AML-193 (cell line): ENCODE measurements at places on chromosomes 11 and 22.
A peak's percentile ranks its signal among the peaks of the same experiment; 100 is the strongest.

- DNase-seq, result peak; percentile 0
Measured at GRCh38 chr22:37368058-37368457, 59.2 kb downstream of the ELFN2 start.

DNA sequence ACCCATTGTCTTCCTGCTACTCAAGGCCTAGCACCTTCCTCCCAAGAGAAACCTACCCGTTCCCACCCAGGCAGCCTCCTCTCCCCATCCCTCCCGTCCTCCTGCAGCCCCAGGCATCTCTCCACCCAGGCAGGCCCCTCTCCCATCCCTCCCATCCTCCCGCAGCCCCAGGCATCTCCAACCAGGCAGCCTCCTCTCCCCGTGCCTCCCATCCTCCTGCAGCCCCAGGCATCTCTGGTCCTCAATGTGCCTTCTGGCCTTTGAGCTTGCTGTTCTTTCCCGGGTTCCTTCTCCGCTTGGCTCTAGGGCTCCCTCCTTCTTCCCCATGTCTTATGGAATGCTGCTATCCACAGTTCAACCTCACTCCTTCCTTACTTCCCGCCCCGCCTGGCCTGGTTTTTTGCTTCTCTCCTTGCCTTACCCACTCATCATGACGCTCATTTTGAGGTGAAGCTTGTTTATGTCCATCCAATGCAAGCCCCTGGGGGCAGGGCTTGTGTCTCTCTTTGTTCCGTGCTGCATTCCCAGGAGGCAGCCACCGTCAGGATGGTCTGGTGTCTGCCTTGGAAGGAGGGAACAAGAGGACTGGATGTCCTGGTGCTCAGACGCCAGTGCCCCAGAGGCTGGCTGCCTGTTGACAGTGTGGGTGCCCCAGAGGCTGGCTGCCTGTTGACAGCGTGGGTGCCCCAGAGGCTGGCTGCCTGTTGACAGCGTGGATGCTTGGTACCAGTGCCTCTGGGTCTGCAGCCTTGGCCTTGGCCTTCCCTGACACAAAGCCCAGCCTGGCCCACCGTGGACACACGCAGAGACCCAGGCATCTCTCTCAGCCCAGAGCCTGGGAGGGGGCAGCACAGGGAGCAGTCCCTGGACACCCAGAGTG, 815.7 kb downstream of the BRD1 start:
- DNase-seq, result no peak

DNA sequence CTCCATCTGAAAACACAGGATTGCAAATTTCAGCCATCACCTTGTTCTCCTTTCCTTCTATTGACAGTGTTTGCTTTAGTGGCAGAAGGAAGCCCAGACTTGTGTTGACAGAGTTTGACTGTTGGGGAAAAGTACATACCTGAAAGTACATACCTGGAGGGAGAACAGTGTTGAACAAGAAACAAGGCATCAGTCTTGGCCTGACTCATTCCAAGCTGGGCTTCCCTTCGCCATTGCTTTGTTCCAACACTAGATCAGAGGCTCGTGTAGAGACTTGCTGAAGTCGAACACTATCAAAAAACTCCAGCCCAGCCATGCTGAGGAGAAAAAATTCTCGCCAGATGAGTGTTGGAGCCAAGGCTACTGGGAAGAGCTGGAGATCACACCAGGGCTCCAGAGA, 133.4 kb downstream of the BBOX1 start:
- DNase-seq, result no peak

- DNase-seq, result no peak
Measured at GRCh38 chr11:12111549-12112520, 1.4 kb downstream of the MICAL2 start.

DNA sequence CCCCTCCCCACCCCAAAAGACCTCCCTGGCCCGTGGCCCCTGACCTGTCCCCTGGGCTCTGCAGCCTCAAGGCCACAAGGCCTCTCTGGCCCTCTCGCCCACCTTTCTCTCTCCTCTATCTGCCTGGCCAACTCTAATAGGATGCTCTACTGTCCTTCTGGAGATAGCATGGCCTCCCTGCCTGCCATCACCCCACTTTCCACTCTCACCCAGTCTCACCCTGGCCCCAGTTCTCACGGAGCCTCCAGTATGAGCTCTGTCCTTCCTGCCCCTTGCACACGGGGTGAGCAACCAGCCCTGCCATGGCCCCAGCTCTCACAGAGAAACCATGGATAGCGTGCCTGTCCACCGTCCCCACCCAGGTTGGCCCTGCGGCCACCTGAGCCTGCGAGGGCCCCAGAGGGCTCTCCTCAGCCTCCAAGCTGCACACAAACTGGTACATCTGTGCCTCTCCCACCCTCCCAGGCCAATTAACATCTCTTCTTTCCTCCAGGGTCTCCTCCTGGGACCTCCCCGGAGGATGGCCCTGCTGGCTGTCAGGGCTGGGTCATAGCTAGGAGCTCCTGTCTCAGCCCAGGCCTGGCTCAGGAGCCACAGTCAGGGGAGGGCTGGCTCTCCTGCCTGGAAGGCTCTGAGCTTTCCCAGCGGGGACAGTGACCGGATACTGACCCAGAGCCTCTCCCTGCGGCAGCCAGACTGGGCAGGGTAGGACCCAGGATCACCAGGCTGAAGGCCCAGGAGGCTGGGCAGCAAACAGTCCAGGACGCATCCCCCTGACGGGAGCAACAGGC, 22.3 kb downstream of the RTN4R start:
- no peak for DNase-seq

- DNase-seq, result no peak
Measured at GRCh38 chr11:83033972-83034672, 37.6 kb downstream of the RAB30 start.

- no peak for DNase-seq
Measured at GRCh38 chr11:8631395-8632118, 37.5 kb upstream of the STK33 start.

DNA sequence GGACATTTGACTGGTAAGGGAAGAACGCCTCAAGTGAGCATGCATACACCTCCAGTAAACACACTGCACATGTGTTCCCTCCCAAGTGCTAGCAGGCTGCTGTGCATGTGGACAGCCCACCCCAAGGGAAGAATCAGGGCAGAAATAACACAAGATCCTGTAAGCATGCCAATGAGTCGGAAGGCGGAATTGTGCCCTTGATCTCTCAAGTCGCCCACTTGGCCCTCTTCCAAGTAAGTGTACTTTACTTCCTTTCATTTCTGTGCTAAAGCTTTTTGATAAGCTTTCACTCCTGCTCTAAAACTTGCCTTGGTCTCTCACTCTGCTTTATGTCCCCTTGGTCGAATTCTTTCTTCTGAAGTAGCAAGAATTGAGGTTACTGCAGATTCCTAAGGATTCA, 139.6 kb downstream of the TRPC6 start:
- DNase-seq, result no peak

DNA sequence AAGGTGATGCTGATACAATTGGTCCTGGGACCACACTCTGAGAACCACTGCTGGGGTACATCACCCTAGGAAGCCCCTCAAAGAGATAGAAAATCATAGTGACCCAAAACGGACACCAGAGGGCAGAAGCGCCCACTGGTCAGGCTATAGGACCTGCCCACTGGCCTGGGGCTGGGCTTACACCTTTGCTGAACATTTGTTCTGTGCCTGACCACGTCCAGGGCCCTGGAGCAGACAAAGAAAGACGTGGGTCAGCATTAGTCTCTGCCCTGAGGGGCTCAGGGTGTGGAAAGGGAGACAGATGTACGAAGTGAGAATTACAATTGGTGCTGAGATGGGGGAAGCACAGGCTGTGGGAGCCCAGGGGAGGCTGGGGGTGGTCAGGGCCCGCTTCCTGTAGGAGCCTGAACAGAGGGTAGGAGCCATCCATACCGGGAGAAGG, 14.4 kb upstream of the SERPINH1 start:
- peak; percentile 40 for DNase-seq

DNA sequence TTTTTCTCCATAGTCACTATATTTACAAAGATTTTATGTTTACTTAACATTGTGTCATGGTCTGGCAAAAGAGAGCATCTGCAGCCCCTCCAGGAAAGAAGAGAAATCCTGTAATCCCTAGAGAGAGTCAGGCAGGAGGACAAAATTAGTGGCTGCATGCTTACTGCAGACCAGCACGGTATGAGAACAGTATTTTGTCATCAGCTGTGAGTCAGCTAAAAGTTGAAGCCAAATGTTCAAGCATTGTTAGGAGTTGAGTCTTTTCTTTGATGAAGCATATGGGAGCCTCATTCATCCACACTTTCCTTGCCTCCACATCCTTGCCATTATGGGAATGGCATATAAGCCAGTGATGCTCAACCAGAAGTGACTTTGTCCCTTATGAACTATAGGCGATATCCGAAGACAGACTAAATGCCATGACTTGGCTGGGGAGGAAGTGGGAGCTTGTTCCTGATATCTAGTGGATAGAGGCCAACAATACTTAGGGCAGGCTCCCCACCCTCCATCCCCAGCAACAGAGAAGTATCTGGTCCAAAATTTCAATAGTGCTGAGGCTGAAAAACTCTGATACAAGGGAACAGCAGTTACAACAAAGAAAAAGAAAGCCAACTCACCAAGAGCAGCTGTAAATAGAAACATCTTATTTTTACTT, 112.0 kb upstream of the OR5AK2 start:
- DNase-seq, result no peak

DNA sequence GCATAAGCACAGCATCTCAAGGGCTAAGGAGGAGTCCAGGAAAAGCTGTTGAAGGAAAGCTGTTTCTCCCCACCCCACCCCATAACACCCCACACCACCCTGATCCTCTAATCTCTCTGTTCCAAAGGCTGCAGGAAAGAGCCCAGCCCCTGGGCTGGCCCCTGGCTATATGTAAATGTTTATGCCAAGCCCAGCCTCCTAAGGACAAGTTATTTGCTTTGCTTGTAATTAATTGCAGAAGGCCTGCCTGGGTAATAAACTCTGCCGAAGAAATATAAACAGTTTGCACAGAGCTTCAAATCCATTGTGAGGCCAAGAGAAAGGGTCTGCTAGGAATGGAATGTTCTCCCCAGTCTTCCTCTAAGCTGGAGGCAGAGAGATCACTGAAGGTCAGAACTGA, 21.2 kb downstream of the ARRB1 start:
- DNase-seq, result no peak

GRCh38 chr11:90286640-90287039, 63.8 kb upstream of the CHORDC1 start:
- DNase-seq, result no peak

GRCh38 chr11:108880510-108880909, 215.6 kb downstream of the DDX10 start:
- DNase-seq, result no peak

DNA sequence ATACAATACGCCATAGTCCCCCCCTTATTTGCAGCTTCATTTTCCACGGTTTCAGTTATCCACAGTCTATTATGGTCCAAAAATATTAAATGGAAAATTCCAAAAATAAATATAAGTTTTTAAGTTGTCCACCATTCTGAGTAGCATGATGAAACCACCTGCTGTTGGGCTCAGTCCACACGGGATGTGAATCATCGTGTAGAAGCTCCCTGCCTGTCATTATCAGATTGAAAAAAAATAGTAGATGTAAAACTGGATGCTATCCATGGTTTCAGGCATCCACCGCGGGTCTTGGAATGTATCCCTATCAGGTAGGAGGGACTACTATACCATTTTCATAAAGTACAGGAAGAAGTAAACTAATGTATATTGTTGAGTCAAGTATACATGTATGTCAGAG, 127.4 kb downstream of the TTC17 start:
- no peak for DNase-seq

DNA sequence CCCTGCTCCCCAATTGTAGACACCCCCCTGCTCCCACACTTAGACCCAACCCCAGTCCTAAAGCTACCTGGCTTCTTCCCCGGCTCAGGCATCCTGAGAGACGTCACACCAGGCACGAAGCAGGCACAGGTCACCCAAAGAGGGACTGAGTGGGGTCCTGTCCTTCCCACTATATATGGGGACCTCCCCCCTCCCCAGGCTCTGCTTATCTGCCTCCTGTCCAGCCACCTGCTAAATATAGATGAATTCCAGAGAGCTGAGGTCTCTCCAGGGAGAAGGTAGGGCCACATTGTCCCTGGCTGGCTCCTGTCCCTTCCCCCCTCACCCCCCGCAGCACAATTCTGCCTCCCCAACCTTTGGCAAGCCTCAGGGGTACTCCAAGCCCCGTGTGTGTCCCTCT, at the start of gene MYBPC3:
Gene MYBPC3, minus strand, starts transcription at position 147 of the 400 bp plus-strand sequence. Its CDS starts 55 bp downstream, at position 92.
- DNase-seq, result no peak

DNA sequence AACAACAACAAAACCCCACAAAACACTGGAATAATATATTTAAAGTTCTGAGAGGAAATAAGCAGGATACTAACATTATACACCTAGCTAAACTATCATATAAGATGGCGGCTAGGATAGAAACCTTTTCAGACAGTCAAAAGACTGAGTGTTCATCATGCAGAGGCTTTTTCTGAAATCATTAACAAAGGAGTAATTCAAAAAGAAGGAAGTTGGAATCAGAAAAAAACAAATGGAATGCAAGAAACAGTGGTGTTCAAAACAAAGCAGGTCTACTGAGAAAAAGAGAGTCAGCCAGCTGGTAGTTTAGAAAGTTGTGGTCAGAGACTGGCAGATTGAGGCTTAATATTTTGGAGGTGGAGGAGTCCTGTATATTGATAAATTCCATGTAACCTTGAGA, 30.1 kb upstream of the ZBTB44 start:
- no peak for DNase-seq

DNA sequence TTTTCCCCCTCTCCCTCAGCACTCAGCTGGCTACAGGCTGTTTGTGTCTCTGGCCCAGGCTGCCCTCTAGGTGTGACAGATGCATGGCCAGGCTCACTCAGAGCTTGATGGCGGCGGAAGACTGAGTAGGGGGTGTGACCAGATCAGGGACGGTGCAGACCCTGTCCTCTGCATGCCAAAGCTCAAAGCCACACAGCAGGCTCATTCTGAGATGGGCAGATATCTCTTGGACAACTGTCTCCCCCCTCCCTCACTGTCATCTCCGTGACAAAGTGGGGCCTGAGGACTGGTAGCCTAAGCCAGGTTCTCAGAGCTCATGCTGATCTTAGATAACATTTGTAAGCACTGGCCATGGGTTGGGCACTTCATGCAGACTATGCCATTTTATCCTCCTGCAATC, 231.3 kb downstream of the DSCAML1 start:
- no peak for DNase-seq

DNA sequence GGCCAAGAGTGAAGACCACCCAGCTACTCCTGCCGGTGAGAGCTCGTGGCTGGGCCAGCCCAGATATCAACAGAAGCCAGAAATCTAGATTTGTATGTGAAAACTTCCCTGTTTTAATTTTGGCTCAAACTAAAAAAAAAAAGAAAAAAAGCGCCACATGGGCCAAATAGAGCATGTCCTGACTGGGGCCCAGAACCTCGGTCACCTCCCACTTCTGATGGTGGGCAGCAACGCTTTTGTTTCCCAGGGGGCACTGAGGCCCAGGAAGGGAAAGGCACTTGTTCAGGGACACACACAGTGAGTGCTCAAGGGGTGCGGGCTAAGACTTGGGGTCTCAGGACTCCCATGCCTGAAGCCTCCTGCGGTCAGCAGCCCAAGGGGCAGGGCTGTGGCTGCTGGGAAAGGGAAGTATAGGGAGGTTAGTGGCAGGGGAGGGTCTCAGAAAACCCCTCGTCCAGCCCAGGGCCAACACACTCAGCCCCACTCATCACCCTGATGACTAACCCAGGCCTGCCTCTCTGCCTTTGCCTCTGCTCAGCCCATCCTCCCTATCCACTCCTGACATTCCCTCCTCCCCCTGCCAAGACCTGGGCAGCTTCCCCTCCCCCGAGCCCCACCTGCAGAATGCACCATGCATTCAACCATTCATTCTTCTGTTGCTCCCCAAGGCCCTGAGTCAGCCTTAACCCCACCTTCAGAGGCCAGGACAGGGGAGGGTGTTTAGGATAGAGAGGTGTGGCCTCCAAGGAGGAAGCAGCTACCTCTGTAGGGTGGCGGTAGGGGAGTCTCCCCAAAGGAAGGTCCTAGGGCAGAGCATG, 30.0 kb upstream of the TCF20 start:
- DNase-seq, result no peak

- no peak for DNase-seq
Measured at GRCh38 chr11:12175694-12176241, 65.4 kb downstream of the MICAL2 start.
